ENCODE measurements at places on chromosomes 12 and 14.

DNA sequence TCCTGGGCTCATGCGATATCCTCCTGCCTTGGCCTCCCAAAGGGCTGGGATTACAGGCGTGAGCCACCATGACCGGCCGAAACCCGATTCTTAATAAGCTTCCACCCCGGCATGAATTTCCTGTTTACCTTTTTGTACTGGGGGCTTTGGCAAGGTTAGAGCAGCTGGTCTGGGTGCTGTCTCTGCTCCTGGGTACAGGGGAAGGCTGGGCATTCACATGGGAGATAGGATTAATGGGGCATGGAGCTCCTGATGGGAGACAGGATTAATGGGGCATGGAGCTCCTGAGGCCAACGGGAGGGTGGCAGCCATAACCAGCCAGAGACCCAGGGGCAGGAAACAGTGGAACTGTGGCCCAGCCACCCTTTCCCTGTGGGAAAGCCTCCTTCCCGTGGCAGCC, 69.5 kb upstream of the DICER1 start:
- DNase-seq, result no peak

DNA sequence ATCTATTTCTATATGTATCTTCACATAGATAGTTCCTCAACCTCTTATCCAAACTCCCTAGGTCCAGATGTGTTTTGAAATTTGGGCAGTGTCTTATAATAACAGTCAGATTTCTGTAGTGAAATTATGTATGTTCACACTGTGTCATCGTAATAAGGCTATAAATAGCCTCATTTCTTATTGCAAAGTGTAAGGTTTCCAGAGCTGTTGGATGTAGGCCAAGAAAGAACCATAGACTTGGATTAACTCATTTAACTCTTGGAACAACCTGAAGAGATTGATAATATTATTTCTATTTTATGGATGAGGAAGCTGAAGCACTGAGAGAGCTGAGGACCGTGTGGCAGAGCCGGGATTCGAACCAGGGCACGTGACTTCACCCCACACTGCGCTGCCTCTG, 49.0 kb upstream of the PIWIL1 start:
- no peak for DNase-seq

DNA sequence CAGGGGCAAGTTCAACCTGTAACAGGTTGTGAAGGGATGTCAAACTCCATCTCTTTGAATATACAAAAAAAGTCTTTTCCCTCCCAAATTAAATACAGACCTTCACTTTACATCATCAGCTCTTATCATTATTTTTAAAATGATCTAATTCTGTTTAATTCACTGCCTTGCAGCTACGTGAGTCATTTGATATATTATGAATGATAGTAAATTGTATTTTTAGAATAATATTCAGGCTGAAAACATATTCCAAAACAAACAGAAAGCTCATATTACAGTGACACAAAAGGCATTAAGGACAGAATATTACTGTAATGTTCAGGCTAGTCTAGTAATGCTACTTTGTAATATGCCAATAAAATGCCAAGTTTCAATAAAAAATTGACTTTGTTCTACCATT, 53.3 kb downstream of the BCAT1 start:
- no peak for DNase-seq

DNA sequence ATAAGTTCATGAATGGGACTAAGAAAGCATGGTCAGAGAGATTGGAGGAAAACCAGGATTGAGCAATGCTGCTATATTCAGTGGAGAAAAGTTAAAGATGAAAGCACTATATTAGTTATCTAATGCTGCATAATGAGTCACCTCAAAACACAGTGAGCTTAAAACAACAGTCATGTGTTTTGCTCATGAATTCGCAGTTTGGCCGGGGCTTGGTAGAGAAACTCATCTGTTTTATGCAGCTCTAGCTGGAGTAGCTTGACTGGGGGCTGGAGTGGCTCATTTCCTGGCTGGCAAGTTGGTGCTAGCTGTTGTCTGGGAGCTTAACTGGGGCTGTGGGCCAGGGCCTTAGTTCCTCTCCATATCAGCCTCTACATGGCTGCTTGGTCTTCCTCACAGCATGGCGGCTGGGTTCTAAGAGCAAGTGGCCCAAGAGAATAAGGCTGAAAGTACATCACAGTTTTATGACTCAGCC, 90.1 kb downstream of the ADCK1 start:
- no peak for DNase-seq

DNA sequence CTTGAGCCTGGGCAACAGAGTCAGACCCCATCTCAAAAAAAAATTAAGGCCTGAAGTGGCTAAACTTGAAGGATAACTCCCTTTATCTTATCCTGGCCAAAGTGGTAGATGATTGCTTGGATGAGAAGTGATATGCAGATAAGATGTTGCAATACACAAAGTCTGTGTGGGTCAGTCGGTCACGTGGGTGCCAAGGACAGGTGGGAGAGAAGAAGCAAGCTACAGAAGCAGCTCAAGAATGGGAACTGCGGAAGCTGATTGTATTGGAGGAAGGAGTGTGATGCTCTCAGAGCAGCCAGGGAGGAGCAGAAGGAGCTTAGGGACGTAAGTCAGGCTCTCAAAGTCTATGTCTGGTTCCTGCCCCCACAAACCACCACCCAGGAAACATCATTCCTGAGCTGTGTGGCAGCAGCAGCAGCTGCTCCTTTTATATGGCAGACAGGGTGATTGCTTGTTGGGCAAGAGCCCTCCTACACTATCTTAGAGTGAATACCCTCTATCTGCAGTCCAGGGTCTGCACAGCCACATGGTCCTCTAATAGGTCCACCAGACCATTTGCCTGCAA, 54.5 kb downstream of the ATP2A2 start:
- DNase-seq, result no peak

GRCh38 chr12:16844875-16845274, 238.9 kb upstream of the LMO3 start:
- no peak for DNase-seq

- no peak for DNase-seq
Measured at GRCh38 chr12:93430280-93430679, 11.5 kb downstream of the UBE2N start.

GRCh38 chr12:93979189-93979588, 169.2 kb upstream of the PLXNC1 start:
- DNase-seq, result peak; percentile 56

DNA sequence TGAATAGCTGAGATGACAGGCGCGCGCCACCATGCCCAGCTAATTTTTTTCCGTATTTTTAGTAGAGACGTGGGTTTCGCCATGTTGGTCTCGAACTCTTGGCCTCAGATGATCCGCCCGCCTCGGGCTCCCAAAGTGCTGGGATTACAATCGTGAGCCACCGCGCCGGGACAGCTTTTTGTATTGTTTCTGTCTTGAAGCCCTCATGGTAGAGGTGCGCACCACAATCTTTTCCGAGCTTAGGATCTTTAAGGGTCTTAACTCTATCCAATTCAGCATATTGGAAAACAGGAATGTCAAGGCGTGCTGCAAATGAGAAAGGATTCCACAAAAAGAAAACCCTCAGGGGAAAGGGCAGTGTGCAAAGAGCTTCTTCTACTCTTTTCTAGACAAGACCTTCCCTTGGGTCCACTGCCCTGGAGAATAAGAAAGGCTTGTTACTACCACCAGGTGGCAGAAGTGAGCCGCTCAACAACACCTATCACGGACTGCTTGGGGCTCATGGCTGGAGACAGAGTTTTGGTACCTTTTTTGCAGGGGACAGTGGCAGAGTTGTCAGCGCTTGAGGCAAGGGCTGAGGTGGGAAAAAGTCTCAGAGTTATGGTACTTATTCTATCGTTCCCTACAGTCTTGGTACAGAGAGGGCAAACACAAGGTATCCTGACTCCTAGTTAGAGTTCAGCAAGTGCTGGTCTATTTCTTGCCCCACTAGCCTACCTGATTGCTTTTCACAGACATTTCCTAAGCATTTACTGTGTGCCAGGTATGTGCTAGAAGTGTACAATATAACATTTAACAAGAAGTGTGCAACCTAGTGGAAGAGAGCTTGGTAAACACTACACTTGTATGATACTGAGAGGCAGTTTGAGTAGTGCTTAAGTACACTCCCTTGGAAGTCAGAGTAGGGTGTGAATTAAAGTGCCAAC, 16.4 kb upstream of the SP7 start:
- DNase-seq, result peak; percentile 79

GRCh38 chr12:93502802-93503623, 35.7 kb downstream of the MRPL42 start:
- peak; percentile 52 for DNase-seq

DNA sequence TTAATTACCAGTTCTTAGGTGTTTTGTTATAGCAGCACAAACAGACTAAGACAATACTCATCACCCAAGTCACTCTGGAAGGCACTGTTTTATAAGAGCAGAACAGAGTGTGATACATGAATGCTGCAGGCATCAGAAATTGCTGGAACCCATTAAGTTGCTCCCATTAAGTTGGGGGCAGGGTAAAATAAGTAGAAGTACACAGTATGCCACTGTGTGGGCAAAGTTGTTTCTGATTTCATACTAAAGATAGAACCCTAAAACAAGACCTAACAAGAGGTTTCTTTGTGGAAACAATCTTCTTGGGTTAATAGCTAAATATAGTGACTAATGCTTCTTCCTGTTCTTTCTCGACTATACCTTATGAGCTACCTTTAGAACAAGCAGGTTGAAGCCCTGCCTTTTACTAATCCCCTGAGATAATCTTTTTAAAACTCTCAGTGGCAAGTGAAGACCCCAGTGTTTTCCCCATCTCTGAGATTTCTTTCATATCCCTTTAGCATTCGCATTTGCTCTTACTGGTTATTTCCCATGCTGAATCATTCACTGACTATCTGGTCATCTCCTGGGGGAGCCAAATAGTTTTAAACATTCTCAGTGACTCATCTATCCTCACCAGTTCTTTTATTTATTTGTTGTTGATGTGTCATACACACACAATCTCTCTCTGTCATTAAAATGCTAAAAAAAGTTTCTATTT, 52.3 kb downstream of the SOCS2 start:
- DNase-seq, result no peak

- DNase-seq, result no peak
Measured at GRCh38 chr12:68468036-68468435, 135.9 kb upstream of the MDM1 start.

GRCh38 chr12:4114986-4115385, 158.6 kb upstream of the CCND2 start:
- peak; percentile 50 for DNase-seq

DNA sequence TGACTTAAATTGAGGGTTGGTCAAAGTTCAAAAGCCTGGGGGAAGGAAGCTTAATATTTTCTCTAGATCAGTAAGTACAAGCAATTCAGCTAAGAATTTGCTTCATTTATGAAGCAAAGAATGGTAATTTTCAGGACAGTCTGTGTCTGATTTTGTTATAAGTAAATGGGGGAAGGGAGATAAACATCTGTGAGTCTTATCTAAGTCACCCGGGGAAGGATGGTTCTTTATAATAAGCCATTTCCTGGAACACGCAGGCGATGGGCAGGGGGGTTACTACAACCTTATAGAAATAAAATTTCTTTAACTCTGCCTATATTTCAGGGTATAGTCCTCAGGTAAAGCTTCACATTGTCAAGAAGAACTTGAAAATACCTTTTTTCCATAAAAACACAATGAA, 42.9 kb downstream of the HELB start:
- no peak for DNase-seq

- no peak for DNase-seq
Measured at GRCh38 chr14:30287579-30288445, 271.1 kb upstream of the G2E3 start.

- no peak for DNase-seq
Measured at GRCh38 chr12:123269395-123269892, 2.2 kb downstream of the CDK2AP1 start.

DNA sequence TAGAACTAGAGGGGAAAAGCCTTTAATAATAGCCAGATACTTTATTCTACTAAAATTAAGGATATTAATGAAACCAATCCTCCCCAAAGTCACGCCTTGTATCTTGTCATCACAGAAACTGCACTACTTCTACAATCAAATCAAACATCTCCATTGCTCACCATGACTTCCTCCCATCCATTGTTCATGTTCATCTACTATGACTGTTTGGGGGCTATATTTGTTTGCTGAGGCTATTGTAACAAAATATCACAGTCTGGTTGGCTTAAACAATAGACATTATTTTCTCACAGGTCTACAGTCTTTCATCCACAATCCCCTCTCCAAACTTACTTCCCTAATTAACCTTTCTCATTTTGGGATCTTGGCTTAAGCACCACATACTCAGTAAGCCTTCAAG, 193.6 kb upstream of the FSCB start:
- no peak for DNase-seq

DNA sequence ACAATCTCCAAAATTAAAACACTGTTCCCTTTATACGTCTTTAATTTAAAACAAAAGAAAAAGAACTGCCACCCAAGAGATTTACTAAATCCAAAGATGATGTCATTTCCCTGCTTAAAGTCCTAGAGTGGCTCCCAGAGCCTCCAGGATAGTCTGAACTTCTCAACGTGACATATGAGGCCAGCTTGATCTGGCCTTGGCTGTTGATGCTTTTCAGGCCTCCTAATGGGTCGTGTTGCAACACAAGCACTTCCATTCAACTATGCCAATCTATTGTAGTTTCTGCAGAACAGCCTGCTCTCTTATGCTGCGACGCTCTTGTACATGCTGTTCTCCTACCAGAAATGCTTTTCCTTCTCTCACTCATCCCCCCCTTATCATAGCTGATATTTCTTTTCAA, 35.7 kb downstream of the LGR5 start:
- DNase-seq, result no peak

- DNase-seq, result no peak
Measured at GRCh38 chr12:104565606-104566243, 109.0 kb downstream of the CHST11 start.

DNA sequence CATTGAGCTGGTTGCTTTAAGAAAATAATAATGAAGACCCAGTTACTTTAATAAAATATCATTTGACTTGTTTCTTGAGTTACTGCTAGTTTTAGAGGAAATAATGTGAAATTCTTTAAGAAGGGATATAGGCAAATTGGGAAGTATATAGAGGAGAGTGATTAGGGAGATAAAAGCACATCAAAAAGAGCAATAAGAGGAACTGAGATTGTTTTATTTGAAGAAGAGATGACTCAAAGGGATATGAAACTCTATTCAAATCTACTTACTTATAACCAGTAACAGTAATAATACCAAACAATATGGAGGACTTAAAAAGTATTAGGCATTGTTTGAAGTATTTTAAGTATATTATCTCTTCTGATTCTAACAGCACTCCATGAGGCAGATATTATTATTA, 37.1 kb downstream of the LRRK2 start:
- no peak for DNase-seq

- DNase-seq, result no peak
Measured at GRCh38 chr12:121538699-121539061, 42.1 kb downstream of the KDM2B start.

- peak; percentile 72 for DNase-seq
Measured at GRCh38 chr14:52473557-52473956, 78.7 kb downstream of the TXNDC16 start.

GRCh38 chr12:121057794-121058193, 18.7 kb upstream of the OASL start:
- DNase-seq, result no peak

DNA sequence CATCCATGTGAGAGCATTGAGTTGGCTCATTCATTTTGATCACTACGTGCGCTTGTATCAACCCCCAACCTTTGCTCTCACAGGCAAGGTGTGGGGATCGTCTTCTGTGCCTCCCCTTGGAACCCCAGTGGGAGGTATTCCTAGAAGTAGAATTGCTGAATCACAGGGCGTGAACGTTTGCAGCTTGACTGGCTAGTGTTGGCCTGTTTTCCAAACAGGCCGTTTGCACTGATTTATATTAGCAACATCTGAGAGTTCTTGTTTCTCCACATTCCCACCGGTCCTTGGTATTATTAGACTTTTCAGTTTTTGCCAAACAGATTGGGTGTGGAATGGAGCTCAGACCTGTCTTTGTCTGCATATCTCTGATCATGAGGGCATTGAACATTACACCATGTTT, 288.6 kb upstream of the PWP1 start:
- DNase-seq, result no peak

Data from CD4-positive, alpha-beta T cell (primary cell).